GM03348 (cell line): ENCODE measurements at places on chromosomes 4 and X.

DNA sequence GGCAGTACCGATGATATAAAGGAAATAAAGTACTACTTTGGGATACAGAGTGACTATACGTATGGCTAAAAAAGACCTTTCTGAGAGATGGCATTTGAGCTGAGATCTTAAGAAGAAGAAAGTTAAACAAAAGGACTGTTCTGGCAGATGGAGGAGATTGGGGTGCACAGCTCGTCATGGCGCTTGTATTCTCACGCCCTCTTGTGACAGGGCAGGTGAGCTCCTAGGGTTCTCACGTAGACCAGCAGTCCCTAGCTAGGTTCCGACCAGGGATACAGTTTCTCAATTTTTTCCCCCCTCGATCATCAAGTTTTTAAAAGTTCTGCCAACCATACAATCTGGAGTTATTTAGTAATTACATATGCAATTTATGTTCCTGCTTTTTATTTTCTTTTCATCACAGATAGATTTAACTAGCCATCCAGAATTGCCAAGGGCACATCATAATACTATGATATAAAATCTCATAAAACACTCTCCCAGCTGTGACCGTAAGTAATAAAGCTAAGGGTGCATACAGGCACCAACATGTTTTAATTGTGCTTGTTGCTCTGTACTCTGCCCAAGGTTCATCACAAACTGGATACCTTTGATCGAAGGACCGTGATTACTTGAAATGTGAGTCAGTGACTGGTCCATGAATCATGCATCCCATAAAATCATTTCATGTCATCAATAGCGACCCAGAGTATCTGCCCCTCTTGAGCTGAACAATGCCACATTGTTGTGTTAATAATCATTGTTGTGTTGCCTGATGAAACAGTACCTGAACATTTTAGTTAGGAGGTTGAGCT lies 69.4 kb upstream of the ZNF518B start:
- no peak for DNase-seq

DNA sequence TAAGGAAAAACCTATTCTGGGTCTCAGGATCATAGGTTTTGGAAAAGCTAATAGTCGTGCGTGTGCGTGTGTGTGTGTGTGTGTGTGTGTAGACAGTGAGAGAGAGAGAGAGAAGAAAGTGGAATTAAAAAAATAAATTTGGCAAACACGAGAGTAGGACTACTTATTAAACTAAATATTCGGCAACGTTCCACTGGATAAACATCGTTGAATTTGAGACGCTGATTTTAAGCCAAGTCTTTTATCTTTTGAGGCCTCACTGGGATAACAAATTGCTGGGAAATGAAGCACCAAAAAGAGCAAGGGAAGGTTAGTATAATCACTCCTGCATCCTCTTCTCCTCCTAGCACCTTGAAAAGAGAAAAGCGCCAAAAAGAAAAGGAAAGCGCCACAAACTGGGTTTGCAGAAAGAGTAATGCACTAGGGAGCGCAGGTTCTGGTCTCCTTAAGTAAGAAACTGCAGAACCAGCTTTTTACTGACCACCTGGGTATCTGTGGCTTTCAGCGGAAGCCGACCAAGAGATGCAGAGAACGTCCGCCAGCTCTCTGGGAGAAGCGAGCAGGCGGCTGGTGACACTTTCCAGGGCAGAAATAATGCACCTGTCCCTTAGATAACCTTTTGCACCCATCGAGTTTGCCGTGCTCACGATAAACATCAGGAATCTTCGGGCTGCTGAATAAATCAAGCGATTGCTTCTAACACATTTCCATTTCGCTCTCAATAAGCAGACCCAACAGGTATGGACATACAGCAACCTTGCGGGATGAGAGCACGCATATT lies 3.4 kb downstream of the ATOH1 start:
- DNase-seq, result no peak

DNA sequence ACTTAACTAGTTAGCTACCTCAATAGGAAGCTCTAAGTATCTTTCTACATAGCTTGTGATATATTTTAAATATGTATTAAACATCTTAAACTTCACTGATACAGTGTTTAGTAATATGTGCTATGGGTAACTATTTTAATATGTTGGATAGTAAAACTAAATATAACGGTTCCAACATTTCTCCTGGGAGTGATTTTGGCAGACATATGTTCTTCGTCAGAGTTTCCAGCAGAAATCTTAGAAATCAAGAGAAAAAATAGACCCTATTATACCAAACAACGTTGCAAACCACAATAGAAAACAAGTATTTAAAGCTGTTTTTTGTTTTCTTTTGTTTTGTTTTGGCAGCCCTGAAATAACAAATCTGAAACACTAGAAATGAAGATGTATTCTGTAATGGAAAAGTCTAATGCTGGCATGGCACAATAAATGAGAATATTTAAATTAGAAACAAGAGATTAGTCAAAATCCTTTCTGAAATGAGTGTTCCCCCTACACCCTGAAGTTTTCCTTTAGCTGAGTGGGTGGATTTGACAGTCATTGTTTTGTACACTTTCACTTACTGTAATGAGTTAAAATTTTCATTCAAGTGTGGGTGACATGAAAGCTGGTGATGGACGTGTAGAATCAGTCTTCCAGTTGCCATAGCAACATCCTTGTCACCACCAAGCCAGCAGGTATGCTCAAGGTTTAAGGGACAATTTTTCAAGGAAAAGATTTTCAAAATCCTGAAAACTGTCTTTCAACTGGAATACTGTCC lies 233.5 kb downstream of the SCFD2 start:
- no peak for DNase-seq

DNA sequence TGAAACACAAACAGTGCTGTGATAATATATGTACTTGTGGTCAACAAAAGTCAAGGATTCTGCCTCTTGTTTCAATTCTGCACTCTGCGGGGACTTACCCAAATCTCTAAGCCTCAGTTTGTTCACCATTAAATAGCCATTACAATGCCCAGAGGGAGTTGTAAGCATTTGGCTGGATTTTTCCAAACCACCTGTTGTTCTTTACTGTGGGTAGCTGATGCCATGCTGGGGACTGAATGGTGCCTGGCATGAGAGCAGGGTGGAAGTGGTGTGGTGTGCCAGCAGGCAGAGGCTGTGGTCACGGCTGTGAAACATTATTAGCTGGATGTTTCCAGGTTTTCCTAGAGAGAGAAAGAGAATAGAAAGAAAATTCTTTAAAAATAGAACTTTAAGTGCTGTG lies 60.7 kb upstream of the PAK3 start:
- no peak for DNase-seq

DNA sequence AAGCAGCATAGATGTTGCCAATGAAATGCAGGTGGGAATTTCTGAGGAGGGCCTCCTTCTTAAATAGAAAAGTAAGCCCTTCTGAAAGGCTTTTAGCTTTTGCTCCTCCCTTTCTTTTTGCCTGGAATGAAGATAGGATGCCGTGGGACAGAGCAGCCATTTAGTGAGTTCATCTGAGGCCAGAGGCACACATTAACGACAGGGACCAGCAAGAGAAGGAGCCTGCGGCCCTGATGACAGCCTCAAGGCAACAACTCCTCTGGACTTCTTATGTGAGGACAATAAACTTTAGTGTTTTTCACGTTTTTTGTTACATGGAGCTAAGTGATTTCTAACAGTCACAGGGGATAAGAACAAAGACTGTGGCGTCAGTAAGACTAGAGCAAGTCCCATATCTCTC lies 1.1 kb upstream of the BDH2 start:
- DNase-seq, result no peak

- peak; percentile 16 for DNase-seq
Measured at GRCh38 chr4:140423106-140423505, 4.3 kb downstream of the CLGN start.

DNA sequence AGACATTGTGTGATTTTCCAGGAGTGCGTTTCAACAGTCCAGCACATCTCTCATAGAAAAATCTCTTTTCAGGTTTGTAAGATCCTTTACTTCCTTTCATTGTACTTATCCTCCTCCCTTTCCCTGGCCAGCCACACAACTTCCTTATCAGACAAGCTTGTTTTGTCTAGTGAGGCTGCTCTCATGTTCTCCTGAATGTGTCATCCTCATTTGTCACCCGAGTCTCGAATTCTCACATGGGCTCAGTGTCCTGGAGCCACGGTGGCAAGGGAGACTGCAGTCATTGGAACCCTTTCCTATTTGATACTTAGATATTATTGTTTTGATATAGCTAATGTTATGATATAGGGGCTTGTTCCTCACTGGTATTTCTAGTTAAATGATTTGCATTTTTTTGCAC lies 16.9 kb downstream of the SYNPO2 start:
- DNase-seq, result no peak

DNA sequence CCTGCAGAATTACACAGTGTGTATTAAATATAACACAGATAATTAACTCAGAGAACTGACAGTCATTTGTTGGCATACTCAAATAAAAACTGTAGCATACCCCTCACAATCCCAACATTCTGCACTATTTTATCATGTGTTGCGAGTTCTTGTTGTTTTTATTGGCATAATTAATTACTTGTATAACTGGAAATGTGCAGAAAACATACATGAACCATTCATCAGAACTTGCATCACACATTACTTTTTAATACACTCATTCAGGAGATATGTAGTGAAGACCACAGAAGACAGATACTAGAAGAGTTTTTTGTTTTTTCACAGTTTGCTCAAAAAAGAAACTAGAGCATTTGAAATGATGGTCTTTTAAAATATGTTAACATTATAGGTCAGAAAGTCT lies 74.6 kb upstream of the NEIL3 start:
- peak; percentile 51 for DNase-seq

- no peak for DNase-seq
Measured at GRCh38 chr4:70437197-70437596, 34.8 kb upstream of the MUC7 start.

GRCh38 chrX:15530318-15530717 lies 29.7 kb downstream of the BMX start:
- DNase-seq, result no peak

DNA sequence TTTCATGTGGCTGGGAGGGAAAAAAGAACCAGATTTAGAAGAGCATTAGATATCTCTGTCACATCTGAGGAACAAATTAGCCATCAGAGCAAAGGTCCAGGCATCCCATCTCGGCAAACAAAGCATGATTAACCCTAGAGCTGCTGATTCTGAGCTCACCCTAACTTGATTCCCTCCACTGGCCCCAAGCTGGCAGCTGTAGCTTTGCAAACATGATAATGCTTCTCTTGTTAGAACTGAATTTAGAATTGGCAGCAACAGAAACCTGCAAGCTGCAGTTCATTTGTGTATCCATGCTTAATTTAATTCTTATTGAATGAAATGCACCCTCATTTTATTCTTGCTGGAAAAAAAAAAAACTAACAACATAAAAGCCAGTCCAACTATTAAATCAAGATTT lies 289.2 kb downstream of the IL1RAPL1 start:
- no peak for DNase-seq

DNA sequence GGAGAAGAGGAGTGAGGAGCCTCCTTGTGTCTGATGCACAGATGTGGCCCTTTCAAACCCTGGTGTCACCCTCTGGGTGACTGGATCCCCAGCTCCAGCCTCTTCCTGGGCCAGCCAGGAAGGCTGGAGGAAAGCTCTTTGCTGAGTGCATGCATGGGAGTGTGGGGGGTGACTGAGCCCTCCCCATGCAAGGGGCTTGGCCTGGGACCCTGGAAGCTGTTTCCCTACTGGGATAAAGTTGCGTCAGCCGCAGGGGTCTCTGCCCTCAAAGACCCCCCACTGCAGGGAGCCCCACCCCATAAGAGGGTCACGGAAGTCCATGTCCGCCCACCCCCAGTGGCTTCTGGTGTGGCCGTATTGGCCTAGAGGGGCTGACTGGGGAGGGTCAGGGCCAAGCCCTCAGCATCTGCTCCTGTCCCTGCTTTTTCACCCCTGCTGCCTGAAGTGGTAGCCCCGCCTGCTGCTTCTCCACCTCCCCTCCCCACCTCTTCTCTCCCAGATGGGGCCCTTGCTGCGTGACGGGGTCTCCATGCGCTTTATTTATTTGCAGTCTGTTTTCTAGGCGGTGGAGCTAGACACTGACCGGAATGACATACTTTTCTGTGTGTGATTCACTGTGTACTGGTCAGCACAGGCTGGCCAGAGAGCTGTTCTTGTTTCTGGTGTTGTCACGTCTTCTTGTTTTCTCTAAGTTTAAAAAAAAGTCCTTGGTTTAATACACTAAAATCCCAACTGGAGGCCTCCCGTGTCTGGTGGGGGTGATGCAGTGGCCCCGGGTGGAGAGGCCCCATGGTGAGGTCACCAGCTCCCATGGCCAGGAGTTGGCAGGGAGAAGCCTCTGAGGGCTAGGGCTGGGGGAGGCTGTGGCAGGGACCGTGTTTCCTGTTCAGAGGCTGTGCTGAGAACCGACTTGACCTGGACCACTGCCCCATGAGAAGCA lies 3.6 kb downstream of the SMIM10L2A start:
- no peak for DNase-seq

DNA sequence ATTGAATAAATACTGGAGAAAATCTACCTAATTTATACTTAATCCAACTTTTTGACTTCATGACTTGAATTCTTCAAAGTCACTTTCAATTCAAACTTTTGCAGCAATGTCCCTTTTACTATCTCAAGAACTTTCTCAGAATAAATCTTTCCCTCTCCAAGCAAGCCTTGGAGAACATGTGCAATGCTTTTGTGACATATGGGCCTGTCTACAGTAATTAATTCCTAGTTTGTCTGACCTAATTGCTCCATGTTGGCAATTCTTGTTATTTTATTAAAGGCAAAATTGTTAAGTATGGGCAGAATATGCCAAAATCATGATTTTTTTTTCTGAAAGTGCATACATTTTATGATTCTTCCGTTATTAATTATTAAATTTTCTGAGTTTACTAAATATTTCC lies 1115.3 kb downstream of the PDHA2 start:
- no peak for DNase-seq

DNA sequence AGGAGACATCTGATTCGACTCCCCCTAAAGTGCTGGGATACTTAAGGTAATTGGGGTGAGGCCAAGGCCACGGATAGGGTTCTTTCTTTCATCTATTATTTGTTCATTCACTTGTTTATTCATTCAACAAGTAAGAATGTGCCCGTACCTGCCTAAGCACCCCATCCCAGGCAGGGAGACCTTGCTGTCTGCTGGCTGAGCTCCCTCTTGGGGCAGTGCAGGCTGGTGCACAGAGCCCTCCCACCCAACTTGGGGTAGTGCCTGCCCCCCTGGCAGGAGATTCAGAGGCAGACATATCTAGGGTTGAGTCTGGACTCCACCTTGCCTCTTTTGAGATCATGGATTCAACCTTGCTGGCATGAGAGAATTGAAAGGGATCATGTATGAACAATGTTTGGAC lies 95.7 kb downstream of the DRD5 start:
- DNase-seq, result no peak

- DNase-seq, result no peak
Measured at GRCh38 chr4:185723631-185724260, 88.2 kb downstream of the SORBS2 start.

GRCh38 chrX:133913658-133914388 lies 71.6 kb downstream of the GPC3 start:
- DNase-seq, result no peak

- no peak for DNase-seq
Measured at GRCh38 chr4:158808399-158808798, 39.6 kb downstream of the FNIP2 start.

DNA sequence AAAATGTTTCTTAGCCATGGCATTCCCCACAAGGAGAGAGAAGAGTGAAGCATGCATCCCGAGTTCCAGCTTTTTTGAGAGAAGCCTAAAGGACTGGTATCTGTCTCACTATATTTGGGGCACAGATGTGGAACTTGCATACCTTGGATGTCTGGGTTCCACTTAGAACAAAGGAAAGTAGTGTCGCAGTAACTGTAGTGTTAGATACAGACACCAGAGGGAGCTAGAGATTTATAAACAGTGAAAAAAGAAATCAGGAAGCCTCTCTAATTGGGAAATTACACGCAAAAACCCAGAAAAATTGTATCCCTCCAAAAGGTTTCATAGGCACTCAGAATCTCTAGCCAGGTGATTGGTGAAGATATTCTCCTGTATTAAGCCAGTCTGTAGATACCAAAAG lies 34.4 kb downstream of the AGTR2 start:
- DNase-seq, result peak; percentile 14

- no peak for DNase-seq
Measured at GRCh38 chr4:15875663-15876460, 62.7 kb downstream of the FGFBP1 start.
